IMR-90 (cell line): ENCODE measurements at places on chromosomes 16 and 17. TPM values are rescaled to one million over a fixed set of nuclear protein-coding genes. Genes with fewer than 3 reads are reported as not detected.

- DNase-seq = no peak
Measured at GRCh38 chr17:70691150-70691549, 521.8 kb downstream of the KCNJ2 start.

GRCh38 chr17:35879773-35880654 is at the start of gene CCL5:
Gene CCL5, minus strand, starts transcription at chr17:35880360.
- DNase-seq = peak; percentile 13

Gene YPEL2
- total RNA-seq = 1.9 and 3.4 TPM in 2 replicates

Gene PLA2G10
- not detected in 2 replicates for total RNA-seq

Gene TMEM238L
- not detected in 2 replicates for total RNA-seq

- DNase-seq = peak; percentile 77
Measured at GRCh38 chr17:56292010-56292409, 138.7 kb downstream of the ANKFN1 start.

Gene TP53TG3B
- total RNA-seq = not detected in 2 replicates
